Right lobe of liver (tissue), 6 donors: ENCODE measurements at places on chromosomes 5 and 9.

GRCh38 chr5:80122579-80122978 lies 87.4 kb downstream of the THBS4 start:
- DNase-seq = no peak

- DNase-seq = no peak
These were observed 400.9 kb upstream of the IRX1 start for GRCh38 chr5:3194684-3195083.

DNA sequence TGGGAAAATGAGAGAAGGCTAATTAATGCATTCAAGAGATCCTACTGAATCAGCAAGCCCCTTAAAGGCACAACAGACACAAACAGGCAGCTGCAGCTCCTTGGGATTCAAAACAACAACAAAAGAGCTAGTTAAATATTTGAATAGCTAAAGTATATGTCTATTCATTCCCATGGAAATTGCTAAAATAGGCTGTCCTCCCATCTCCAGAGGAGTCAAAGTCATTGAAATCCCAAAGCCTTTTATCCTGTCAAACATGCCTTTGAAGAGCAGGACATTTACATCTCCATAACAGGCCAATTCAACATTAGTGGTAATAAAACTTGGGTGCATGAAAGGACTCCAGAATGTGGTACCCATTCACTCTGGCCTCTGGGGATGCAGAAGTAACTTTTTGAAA lies 177.4 kb downstream of the NTRK2 start:
- DNase-seq = no peak

DNA sequence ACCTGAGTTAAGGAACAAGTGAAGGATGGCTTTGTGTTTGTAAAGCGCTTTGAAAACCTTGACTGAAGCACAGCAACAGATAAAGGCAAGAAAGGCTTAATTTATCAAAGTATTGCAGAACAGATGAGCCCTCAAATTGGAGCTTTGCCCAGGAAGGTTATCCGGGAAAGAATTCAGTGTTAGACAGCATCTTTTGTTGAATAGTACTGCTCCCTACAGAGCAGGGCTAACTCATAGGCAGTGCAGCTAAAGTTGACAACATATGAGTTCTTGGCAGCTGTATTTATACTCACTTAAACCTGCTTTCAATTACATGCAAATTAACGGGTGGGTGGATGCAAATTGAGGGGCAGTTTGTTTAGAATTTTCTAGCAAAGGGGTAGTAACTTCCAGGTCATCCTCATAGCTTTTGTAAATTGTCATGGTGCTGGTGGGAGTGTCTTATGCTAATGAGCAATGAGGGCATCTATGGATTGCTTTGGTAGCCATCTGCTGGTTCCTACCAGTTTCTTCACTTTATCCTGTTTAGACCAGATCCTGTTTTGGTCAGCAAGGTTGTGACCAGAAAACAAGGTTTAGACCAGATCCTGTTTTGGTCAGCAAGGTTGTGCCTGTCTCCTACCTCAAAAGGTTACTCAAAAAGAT lies 105.8 kb downstream of the GDA start:
- no peak for DNase-seq
